ENCODE measurements at places on chromosomes 4 and X. TPM values are rescaled to one million over a fixed set of nuclear protein-coding genes. Genes with fewer than 3 reads are reported as not detected.

GRCh38 chrX:12011075-12011474, 127.2 kb upstream of the FRMPD4 start:
- H3K27ac ChIP-seq = no peak overlapping the region
- H3K36me3 ChIP-seq = no peaks in the 10 kb centered on the region
- no peak overlapping the region for H3K4me3 ChIP-seq
- H3K27me3 ChIP-seq = no peaks in the 10 kb centered on the region
- no peak for DNase-seq

- H3K4me3 ChIP-seq = no peak overlapping the region
- no peak overlapping the region for H3K27ac ChIP-seq
- no peaks in the 10 kb centered on the region for H3K27me3 ChIP-seq
- H3K36me3 ChIP-seq = no peaks in the 10 kb centered on the region
- DNase-seq = no peak
Observed at GRCh38 chr4:181219783-181220416, 1023.3 kb upstream of the TENM3 start.

- no peaks in the 10 kb centered on the region for H3K4me1 ChIP-seq
- no peaks in the 10 kb centered on the region for H3K36me3 ChIP-seq
- DNase-seq = no peak
- H3K27ac ChIP-seq = no peak overlapping the region
Observed at GRCh38 chr4:32268863-32269262, 1548.7 kb downstream of the PCDH7 start.

The MAGEA2 gene
- total RNA-seq = 0.22 TPM

The HPGDS gene
- total RNA-seq = not detected

Measured in progenitor cell of endocrine pancreas (in vitro differentiated cells).